Hepatic stellate cell (primary cell): ENCODE measurements at places on chromosomes 13 and 19.

DNA sequence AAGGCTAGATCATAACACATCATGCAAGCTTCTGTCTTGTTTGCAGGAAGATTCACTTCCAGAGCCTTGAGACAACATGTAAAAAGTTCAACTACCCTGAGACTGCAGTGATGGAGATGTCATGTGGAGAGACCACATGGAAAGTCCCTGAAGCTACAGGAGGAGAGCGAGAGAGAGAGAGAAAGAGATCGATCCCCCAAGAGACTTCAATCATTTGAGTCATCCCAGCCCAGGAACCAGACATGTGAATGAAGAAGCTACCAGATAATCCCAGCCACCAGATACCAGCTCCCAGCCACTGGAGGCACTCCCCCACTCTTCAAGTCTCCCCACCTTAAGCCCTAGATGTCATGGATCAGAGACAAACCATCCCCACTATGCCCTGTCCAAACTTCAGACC lies 10.7 kb upstream of the EVI5L start:
- no peak for DNase-seq

GRCh38 chr19:46209051-46209450 lies 20.5 kb upstream of the IGFL1 start:
- DNase-seq: no peak

GRCh38 chr19:5321851-5322681 lies 18.5 kb downstream of the PTPRS start:
- no peak for DNase-seq

GRCh38 chr19:41864374-41864773 lies 4.3 kb downstream of the RPS19 start:
- DNase-seq: no peak

GRCh38 chr13:25214491-25215252 lies 42.6 kb upstream of the AMER2 start:
- DNase-seq: no peak

DNA sequence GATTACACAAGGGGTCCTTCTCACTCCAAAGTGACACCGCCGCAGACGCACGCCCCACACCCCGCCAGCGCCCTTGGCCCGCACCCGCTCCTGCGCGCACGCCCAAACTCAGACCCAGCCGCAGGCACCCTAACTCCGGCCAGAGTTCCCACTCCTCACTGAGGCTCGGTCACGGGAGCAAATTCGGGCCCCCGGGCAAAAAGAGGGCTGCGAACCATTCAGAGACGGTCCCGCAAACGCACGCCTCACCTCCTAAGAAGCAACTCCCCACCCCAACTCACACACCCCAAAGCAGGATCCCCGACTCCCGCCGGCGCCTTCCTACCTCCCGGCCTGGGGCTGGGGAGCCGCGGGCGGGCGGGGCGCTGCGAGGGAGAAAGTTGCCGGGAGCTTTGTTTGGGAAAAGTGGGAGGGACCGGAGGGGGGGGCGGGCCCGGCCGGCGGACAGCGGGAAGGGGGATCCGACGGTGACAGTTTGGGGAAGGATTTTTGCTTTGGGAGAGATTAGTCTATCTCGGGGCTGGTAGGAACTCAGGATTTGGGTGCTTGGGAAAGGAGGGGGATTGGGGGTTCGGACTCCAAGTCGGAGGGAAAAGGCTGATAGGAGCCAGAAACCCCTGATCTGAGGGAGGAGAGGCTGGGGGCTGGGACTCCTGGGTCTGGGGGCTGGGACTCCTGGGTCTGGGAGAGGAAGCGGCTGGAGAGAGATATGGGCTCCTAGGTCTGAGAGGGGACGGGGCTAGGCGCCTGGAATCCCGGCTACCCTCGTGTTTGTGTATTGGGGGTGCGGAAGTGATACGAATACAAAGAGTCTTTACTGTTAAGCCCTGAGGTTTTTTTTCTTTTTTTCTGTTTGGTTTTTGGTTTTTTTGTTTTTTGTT lies at the start of gene TEAD2:
TEAD2 (minus strand) TSS at position 369 of the 881 bp plus-strand sequence. CDS start 2,341 bp downstream, outside the sequence.
- peak; percentile 82 for DNase-seq

GRCh38 chr13:59658738-59659330 lies 504.9 kb downstream of the DIAPH3 start:
- no peak for DNase-seq

DNA sequence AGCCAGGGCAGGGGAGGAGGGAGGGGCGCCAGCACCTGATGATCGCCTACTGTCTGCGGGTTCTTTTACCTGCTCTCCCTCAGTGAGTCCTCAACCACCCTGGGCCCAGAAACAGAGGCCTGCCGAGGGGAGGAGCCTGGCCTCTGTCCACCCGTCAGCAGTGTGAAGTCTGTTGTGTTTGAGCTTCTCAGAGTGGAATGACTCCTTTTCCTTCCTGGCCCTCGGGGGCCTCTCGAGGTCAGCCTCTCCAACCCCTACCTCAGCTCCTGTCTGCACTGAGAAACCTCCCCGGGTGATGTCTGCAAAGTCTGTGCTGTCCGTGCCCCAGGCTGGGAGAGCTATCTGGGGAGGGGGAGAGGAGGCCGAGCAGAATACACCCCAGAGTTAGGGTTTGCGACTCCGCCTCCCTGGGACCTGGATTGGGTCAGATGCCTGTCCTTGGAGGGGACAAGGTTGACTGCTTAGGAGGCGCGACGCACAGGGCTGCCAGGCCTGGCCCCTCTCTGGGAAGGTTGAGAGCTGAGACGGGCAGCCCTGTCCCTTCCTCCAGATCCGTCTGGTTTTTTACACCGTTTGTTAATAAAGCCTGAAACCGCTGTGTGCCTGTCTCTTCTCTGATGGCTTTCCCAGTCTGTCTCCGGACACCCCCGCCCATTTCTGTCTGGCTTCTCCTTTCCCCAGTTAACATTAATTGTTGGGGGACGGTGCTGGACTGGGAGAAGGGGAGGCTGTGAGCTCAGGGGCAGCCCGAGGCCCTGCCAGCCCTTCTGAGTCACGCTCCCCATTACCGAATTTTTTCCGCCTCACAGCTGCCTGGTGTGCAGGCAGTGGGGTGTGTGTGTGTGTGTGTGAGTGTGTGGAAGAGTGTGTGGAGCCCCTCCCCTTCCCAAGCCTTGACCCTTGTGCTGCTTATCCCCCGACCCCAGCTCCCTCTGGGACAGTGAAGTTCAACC lies 989 bp upstream of the SSC5D start:
- DNase-seq: peak; percentile 96

DNA sequence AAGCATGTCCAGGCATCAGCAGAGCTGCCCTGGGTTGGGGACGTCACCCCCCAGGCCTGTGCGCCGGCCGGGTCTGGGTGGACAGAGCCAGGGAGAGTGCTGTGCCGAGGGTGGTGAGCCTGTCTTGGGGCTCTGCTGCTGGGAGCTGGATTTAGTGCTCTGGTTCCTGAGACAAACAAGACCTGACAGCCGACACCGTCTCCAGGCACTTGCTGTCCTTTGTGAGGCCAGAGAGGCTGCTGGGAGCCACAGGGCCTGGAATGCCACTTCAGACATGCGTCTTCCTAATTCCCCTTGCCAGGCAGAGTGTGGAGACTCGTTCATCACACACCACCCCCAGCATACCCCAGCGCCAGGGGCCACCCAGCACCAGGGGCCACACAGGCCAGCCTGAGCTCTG lies 165.8 kb downstream of the KDM4B start:
- DNase-seq: no peak

DNA sequence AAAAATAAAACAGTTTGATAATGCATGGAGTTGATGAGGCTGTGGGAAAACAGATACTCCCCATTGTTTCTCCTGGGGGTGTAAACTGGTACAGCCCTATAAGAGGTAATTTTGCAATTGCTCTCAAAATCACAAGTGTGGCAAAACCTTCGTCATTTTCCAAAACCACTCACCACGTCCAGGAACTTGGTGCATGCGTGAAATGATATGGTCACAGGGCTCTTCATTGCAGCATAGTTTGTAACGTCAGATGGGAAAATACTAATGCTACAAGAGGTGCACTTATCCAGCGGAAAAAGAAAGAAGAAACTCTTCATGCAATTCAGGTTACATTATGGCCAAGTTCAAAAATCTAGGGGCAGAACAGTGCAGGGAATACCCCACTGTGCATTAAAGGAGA lies 11.9 kb upstream of the PLAUR start:
- no peak for DNase-seq

- DNase-seq: peak; percentile 69
Observed at GRCh38 chr19:771332-771785, 20.4 kb downstream of the MISP start.

DNA sequence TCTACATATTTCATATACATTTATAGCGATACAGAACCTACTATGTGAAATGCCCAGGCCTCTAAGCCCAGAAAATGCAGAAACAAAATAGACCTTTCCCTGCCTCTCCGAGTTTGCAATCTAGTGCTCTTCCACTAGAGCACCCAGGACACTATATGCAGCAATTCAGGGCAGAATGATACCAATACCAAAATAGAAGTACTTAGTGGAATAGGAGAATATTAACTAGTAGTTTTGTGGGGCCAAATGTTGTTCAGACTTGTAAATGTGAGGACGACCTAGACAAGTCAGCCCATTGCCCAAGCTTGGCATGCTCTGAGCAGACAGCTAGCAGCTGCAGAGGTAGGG lies 35.8 kb upstream of the FLT1 start:
- DNase-seq: peak; percentile 47

DNA sequence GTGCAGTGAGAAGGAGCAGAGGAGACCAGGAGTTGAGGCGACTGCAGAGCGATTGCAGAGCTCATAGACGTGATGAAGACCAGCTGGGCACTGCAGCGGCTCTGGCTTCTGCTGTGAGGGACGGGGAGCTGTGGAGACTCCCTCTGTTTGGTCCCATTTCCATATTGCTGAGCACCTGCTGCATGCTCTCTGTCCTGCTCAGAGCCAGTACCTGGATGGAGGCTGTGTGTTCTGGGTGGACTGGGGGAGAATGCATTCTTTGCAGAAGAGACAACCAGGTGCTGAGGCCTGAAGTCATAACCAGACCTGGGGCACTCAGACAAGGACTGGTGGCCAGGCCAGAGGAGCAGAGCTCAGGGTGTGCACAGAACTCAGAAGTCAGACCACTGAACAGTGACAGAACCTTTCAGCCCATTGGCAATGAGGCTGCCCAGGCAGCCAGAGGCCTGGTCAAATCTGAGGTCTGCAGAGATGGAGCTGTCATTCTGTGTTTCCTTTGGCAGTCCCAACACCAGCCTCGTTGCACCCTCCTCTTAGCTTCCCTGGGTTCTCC lies 1.3 kb upstream of the A1BG start:
- DNase-seq: no peak

GRCh38 chr19:4139614-4140236 lies 13.7 kb upstream of the CREB3L3 start:
- DNase-seq: peak; percentile 74

DNA sequence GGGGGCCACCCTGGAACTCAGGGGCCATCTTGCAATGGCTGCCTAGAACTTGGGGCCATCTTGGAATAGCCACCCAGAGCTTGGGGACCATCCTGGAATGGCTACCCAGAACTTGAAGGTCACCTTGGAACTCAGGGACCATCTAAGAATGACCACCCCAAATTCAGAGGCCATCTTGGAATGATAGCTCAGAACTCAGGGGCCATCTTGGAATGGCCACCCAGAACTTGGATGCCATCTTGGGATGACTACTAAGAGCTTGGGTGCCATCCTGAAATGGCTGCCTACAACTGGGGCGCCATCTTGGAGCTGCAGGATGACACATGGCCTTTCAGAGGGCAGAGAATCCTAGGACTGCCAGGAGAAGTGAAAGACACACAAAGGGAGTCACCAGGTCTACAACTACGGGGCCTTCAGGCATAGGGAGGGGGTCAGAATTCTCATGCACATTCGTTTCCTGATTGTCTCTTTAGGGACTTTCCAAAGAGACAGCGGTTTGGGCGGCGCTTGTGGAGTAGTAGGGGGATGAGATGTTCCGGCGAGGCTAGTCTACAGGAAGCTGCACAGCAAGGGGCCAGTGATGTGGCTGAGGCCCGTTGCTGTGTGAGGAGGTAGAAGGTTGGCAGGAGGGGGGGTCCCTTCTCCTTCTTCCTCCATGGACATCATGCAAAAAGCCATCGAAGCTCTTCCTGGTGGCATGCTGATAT lies 125.0 kb downstream of the IER2 start:
- no peak for DNase-seq

GRCh38 chr19:49327878-49328544 lies 3.0 kb upstream of the SLC6A16 start:
- DNase-seq: peak; percentile 42

- no peak for DNase-seq
Observed at GRCh38 chr19:8366961-8367326, 3.0 kb downstream of the ANGPTL4 start.

DNA sequence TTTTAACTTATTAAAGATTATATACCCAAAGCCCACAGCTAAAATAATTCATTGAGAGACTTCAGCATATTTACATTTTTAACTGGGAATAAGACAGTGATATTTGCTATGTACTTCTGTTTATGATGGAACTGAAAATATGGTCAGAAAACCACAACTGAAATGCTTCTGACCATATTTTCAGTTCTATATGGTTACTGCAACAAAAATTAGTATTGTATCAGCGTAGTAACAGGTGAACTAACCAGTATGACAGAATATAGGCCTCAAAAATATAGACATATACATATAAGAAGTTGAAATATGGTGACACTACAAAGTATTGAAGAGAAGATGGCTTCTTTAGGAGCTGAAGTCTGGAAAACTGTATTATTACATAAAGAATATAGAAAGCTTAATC lies 857.4 kb downstream of the OLFM4 start:
- no peak for DNase-seq

GRCh38 chr13:107395927-107396662 lies 819.2 kb downstream of the LIG4 start:
- DNase-seq: no peak

- DNase-seq: no peak
Observed at GRCh38 chr19:6873708-6874431, 13.5 kb upstream of the ADGRE1 start.

DNA sequence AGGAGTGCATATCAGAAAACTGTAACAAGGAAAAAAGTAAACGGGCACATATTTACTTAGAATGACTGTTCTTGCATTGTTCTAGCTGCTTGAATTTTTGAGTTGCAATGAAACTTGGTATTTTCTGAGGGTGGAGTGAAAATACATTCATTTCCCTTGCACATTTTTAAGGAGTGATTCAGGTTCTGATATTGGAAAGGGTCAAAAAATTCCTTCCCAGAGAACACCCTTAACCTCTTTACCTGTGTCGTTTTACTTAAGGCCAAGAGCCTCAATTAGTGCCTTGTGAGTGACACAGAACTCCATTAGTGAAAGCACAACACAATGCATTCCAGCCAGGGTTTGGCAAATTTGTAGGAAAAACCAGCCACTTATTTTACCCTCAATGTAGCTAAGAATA lies 2.3 kb downstream of the ITGBL1 start:
- DNase-seq: no peak

DNA sequence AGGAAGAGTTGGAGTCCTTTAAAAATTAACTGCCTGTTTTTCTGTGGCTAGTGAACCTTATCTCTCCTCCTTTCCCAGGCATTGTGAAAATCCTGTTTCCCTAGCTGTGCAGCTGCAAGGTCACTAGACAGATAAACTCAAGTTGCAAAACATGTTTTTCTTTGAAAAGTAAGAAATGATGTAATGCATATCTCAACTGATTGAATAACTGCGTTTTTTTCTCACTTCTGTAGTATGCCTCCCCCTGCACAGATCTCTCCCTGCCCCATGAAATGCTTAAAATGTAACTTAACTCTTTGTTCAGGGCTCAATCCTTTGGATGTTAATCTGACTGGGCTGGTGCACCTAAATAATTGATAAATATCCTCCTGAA lies 27.7 kb upstream of the CYSLTR2 start:
- DNase-seq: no peak

GRCh38 chr13:106105153-106105552 lies 430.3 kb downstream of the EFNB2 start:
- DNase-seq: no peak

GRCh38 chr13:59318320-59318930 lies 845.3 kb downstream of the DIAPH3 start:
- peak; percentile 16 for DNase-seq
